HCEC 1CT (cell line): ENCODE measurements at places on chromosomes 7 and 10.

DNA sequence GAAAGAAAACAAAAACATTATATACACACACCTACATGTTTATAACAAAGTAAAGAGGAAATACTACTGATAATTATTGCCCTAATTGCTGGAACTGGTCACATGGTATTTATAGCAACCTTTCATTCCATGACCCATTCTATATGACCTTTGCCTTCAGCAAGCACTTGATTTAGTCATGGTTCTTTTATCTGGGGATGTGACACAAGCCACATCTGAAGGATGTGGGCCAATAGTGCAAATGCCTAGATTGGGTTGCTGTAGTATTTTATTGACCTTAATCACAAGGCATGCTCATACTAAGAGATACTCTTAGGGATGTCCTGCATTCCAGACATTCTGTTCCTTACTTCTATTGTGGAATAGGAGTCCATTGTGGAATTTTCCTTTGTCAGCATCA, 723.5 kb upstream of the POM121L12 start:
- DNase-seq, result no peak

DNA sequence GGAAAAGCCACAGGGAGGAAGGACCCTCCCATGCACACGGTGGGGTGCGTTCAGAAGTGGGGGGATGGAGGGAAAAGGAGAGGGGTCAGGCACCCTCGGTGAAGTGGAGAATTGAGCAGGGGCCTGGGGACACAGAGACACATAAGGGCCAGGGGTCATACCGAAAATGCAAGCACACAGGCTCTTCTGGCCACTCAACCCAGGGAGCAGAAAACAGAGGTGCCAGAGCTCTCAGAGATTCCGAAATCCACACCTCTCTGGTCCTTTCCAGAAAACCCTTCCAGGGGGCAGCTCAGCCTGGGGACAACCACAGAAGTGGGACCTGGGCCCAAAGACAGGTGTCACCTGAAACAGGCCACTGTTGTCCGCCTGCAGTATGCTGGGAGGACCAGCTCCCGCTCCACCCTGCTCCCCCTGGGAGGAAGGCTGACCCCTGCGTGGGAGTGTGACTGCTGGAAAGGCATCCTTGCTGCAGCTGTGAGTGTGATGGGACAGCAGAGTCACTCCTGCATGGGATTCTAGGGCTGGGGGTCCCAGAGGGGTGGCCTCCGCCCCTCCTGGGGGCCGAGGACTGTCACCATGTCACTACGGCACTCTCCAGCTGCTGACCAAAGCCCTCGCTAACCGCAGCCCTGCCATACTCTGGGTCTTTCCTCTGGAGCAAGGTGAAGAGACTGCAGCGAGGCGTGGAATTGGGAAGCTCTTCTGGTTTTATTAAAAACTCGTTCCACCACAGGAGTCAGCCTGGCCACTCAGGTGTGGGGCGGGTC, 63.1 kb downstream of the TMEM209 start:
- DNase-seq, result no peak

DNA sequence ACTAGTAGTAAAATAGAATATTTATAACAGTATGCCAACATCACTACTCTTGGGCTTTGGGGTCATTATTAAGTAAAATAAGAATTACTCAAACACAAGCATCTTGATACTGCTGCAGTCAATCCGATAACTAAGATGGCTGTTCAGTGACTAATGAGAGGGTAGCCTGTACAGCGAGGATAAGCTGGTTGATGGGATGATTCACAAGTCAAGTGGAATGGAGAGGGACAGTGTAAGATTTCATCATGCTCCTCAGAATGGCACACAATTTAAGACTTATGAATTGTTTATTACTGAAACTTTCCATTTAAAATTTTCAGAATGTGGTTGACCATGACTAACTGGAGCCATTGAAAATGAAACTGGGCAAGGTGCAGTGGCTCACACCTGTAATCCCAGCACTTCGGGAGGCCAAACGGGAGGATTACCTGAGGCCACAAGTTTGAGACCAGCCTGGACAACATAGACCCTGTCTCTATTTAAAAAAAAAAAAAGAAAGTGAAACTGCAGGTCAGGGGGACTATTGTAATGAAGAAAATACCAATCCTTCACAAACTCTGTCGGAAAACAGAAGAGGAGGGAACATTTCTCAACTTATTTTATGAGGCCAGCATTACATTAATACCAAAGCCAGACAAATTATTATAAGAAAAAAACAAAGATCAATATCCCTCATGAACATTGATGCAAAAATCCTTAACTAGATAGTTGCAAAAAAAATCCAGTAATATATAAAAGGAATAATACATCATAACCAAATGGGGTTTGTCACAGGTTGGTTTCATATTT, 11.2 kb downstream of the AVL9 start:
- DNase-seq, result peak; percentile 97

DNA sequence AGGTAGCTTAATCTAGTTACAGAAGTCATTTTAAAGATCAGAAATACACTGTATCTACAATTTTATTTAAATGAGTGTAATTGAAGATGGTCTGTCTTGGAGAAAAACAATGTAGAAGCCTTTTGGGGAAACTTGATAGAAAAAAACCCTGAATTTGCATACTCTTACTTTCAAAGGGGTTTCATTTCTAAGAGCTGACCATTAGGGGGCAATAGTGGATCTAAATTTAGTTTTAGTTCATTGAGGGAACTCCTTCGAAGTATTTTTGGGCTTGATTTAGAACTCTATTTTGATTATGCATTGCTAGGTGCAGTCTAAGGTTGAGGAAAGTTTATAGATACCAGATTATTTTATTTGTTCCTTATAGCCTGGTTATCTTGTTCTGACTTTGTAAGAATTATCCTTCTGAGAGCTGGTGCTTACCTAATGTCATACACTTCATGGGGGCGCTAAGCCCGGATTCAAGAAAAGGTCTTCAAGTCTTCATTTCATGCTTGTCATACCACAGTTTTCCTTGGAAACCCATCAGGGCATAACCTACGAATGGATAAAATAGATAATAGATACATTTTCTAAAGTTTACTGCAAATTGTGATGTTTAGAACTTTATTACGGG, 69.1 kb upstream of the MXI1 start:
- DNase-seq, result peak; percentile 67

- no peak for DNase-seq
These were observed 6.6 kb downstream of the GNA12 start for GRCh38 chr7:2837496-2837895.

DNA sequence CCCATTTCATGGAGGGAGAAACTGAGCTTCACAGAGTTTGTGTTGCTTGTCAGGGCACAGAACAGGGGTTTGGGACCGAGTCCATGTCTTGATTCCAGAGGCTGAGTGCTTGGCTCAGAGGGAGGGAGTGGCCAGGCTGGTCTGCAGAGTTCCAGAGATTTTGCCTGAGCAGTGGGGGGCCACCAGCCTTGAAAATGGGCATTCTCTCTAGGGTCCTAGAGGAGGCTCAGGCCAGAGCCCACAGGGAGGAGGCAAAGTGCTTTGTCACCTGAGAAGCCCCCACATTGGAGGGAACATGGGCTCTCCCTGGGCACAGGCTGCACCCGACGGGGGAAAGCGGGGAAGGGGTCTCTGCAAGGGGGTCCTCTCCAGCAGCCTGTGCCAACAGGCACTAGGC, 51.5 kb downstream of the DOCK1 start:
- DNase-seq, result no peak

DNA sequence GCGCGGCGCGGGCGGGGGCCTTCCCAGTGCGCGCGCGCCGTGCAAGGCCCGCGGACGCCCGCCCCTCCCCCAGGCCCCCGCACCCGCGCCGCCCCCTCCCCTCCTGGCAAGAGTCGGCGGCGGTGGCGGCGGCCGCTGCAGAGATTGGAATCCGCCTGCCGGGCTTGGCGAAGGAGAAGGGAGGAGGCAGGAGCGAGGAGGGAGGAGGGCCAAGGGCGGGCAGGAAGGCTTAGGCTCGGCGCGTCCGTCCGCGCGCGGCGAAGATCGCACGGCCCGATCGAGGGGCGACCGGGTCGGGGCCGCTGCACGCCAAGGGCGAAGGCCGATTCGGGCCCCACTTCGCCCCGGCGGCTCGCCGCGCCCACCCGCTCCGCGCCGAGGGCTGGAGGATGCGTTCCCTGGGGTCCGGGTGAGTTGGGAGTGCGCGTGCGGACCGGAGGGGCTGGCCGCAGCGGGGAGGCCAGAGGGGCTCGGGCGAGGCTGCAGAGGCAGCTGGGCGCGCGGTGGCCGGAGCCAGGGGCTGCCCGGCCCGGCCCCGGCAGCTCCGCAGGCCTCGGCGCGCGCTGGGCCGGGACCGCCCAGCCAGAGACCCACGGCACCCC, at the start of gene BMPR1A:
Gene BMPR1A, plus strand, starts transcription at position 109 of the 602 bp plus-strand sequence. CDS start 119,400 bp downstream, outside the sequence.
- no peak for DNase-seq

DNA sequence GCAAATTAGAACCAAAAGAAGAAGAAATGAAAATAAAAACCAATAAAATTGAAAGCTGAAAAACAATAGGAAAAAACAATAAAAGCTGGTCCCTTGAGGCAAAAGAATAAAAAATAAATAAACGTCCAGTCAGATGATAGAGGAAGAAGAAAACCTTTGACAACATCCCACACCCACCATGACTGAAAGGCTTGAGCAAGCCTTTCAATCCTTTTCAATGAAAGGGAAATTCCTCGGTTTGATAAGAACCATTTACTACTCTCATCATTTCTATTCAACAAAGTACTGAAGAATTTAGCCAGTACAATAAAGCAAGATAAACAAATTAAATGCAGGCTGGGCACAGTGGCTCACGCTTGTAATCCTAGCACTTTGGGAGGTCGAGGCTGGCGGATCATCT, 3.8 kb downstream of the SLC25A40 start:
- no peak for DNase-seq

GRCh38 chr7:32030904-32031692, 39.1 kb downstream of the PDE1C start:
- peak; percentile 26 for DNase-seq

DNA sequence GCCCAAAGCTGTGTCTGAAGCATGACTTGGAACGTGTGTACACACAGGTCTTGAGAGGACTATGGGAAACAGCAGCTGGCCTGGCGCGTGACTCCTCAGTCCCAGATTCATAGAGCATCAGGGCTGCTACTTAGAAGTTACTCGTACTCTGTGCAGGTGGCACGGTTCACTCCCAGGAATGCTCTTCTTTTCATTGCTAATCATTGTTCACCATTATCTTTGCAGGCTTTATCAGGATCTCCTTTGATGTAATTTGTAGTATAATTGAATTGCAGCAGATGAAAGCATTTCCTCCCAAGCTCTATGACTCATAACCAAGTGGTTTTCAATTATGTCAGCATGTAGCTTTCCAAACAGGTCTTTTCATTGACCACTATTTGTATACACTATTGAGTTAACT, 938.9 kb downstream of the NRG3 start:
- DNase-seq, result no peak

DNA sequence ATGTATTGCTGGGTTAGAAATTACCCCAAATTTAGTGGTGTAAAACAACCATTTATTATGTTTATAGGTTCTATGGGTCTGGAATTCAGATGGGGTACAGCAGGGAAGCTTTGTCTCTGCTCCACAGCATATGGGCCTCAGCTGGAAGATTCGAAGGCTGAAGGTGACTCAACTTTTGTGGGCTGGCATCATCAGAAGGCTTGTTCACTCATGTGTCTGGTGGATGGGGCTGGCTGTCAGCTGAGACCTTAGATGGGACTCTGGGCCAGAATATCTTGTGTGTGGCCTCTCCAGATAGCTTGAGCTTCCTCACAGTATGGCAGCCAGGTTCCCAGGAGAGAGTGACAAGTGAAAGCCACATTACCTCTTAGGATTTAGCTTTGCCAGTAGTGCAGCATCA, 45.9 kb downstream of the ZNF503 start:
- DNase-seq, result no peak

DNA sequence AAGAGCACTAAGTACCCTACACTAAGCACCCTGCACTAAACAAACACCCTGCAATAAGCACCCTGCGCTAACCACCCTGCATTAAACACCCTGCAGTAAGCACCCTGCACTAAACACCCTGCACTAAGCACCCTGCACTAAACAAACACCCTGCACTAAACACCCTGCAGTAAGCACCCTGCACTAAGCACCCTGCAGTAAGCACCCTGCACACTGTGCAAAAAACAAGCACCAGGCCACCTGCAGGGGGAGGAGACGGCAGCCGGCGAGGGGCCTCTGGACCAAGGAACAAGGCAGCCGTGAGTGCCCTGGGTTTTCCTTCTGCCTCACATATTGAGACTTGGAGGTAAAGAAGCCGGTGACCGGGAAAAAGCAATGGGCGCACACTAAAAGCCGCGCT, 30.2 kb downstream of the KNDC1 start:
- no peak for DNase-seq

DNA sequence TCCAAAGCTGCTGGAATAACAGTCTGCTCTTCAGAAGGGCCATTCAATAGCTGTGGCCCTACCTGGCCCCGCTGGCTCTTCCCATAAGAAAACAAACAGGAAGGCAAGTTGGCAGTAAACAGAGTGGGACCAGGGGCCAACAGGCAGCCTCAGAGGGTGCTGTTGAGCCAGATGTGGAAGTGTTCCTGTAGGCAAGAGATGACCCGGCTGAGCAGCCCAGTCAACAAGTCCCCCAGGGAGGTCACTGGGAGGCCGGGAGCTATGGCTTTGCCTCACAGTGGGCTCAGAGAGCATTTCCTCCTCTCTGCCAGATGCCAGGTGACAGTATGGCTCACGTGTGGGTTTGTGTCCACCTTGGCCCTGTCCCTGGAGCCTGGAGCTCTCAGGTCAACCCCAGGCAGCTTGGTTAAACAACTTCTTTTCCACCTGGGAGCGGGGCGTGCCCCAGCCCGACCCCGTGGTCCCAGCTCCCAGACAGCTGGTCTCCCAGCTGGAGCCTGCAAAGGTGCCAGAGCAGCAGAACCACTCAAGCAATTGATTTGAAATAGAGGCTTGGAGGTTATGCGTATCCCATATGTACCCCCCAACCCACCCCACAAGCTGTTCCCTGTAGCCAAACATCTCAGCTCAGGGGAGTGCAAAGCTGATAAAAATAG, 33.8 kb upstream of the LOXL4 start:
- no peak for DNase-seq

- DNase-seq, result no peak
These were observed 189.9 kb downstream of the HERPUD2 start for GRCh38 chr7:35505066-35505465.

- no peak for DNase-seq
These were observed 141.6 kb downstream of the PKD1L1 start for GRCh38 chr7:47806701-47807103.

GRCh38 chr10:89384474-89385340, 6.9 kb downstream of the IFIT1B start:
- DNase-seq, result peak; percentile 13

GRCh38 chr7:143216151-143216550, 5.7 kb upstream of the TAS2R40 start:
- DNase-seq, result peak; percentile 57

- DNase-seq, result no peak
These were observed 141.3 kb downstream of the PTPRN2 start for GRCh38 chr7:158446281-158446680.
